NCI-H2029 treated with DMSO at 0.1 percent for 48 hours (cell line): ENCODE measurements at places on chromosomes 11 and 22.

GRCh38 chr22:41229730-41230400 lies 10.9 kb downstream of the CHADL start:
- no peak for DNase-seq

DNA sequence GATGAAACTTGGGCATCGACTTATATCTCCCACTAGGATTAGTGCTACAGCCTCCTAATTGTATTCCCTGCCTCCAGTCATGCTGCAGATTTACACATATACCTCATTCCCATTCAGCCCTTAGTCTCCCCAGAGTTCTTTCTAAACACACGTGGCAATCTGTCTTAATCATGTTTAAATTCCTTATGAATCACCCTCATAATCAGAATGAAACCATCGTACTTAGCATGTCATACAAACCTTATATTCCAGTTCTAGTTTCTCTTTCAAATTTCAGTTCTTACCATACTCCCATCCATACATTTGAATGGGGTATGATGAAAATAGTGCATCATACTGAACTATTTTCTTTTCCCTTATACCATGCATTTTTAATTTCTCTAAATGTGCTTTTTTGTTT lies 6.0 kb upstream of the OR10A2 start:
- no peak for DNase-seq

- DNase-seq: no peak
Observed at GRCh38 chr11:75245356-75246005, 4.9 kb downstream of the TPBGL start.

GRCh38 chr22:26127556-26127955 lies 41.7 kb upstream of the SEZ6L start:
- no peak for DNase-seq

- DNase-seq: no peak
Observed at GRCh38 chr11:70779433-70780245, 381.3 kb downstream of the CTTN start.

- no peak for DNase-seq
Observed at GRCh38 chr11:114181195-114181594, 115.0 kb upstream of the NNMT start.

GRCh38 chr22:17647991-17648390 lies 9.4 kb downstream of the BCL2L13 start:
- no peak for DNase-seq

DNA sequence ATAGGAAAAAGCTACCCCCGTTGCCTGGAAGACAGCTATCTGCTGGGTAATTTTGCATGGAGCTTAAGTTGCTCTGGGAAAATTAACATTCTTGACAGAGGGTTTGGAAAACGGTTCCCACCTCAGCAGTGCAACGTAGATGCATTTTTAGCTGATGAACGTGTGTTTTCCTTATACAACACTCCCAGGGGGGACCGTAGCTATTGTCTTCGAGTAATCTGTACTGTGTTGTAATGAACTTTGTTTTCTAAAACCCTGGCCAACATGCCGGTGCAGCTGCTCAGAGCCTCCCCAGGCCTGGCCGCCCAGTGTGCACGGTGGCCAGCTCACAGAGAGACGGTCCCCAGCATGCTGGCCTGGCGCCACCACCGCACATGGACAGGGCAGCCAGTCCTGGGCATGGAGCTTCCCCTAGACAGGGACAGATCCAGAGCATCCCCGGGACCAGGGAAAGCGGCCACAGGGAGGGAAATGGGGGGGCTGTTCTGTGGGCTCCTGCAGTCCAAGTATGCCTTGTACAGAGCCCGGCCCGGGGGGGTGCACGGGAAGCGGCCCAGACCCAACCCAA lies 2.2 kb downstream of the TNNT3 start:
- no peak for DNase-seq

DNA sequence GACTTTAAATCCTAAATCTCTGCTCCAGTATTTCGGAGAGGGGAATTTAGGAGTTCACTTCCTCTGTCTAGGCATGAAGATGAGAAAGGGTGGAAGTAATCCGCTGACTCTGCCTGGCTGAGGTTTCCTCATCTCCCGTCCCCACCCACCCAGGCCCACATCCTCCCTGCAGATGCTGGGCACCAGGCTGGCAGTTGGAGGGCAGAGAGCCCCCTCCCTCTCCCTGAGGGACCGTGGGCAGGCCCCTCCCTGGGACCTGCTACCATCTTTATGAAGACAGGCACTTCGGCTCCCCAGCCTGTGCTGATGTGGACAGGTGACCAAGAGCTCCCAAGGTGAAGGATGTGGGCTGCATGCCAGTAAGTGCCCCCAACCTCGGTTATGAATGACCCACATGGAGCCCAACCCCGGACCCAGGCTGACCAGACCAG lies 6.7 kb downstream of the CASTOR1 start:
- DNase-seq: no peak

DNA sequence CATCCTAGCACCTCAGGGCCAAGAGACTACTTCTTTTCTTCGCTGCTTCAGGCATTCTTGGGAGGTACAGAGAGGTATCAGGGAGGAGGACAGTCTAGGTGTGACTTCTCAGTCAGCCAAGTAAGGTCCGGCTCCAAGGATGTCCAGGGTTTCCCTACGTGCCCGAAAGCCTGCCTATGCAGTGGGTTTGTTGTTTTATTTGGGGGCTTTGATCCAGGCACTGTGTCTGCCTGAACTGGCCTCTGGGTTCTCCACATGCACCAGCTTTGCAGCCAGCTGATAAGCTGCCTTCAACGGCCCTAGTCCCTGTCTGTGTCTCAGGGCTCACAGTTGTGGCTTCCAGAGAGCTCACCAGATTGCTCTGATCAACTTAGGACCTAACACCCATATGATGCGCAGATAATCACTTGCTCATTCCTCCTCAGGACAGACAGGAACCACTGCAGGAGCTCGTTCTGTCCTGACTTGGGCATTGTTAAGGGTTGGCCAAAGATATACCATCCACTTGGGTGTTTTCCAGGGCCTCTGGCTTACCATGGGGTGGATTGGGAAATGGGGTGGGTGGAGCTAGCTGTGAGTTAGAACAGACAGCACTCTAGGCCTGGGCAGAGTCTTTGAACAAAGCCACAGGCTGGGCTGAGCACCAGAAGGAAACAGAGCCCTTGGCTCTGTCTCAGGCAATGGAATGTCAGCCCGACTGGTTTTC lies 45.5 kb upstream of the CRYBB3 start:
- peak; percentile 29 for DNase-seq

DNA sequence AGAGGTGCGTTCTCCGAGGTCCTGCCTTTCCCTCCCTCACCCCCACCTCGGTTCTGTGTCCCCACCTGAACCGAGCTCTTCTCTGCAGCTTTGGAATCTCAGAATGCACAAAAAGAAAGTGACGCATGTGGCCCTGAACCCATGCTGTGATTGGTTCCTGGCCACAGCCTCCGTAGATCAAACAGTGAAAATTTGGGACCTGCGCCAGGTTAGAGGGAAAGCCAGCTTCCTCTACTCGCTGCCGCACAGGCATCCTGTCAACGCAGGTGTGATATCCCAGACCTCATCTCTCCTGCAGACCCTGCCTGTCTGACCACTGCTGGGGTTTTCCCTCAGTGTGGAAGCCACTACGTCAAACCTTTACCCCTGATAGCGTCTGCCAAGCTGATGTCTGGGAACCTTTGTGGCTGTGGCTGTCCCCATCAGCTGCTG lies 13.9 kb downstream of the ACP2 start:
- DNase-seq: peak; percentile 62

- no peak for DNase-seq
Observed at GRCh38 chr11:94283678-94284077, 20.7 kb upstream of the IZUMO1R start.

DNA sequence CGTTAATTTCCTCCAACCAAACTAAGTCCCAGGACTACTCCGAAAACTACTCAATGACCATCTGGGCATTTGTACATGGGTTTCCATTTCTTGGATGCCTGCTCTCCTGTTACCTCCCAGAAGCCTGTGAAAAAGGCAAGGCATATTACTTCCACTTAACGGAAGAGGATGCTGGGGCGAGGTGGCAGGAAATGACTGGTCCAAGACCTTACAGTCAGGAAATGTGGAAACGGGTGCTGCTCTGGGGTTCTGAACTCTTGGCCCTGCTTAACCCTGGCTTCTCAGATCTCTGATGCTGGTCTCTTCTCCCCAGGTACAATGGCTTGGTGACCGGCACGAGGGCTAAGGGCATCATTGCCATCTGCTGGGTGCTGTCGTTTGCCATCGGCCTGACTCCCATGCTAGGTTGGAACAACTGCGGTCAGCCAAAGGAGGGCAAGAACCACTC lies 12.9 kb downstream of the ADORA2A start:
- no peak for DNase-seq

DNA sequence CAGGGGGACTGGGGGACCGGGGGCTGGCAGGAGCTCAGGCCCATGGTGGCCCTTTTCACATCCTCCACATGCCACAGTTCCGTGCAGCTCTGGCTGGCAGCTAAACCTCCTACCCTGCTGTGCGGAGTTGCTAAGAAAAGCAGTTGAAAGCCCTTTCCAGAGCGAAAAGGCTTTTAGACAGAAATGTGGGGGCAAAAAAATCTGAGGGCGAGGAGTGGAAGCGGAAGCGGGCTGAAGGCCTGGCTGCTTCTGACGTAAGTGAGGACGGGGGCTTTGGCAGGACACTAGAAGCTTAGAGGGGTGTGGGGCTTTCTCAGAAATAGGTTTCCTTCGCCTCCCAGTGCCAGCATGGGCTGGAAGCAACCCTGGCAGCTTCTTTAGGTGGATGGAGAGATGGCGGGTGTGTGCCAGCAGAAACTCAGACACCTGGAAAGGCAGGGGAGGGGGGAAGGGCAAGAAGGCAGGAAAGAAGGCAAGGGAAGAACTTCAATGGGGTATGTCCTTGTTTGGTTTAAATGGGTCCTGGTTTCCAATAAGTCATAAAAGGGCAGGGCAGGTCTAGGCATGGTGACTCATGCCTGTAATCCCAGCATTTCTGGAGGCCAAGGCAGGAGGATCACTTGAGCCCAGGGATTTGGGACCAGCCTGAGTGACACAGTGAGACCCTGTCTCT lies 11.2 kb upstream of the DGKZ start:
- no peak for DNase-seq

DNA sequence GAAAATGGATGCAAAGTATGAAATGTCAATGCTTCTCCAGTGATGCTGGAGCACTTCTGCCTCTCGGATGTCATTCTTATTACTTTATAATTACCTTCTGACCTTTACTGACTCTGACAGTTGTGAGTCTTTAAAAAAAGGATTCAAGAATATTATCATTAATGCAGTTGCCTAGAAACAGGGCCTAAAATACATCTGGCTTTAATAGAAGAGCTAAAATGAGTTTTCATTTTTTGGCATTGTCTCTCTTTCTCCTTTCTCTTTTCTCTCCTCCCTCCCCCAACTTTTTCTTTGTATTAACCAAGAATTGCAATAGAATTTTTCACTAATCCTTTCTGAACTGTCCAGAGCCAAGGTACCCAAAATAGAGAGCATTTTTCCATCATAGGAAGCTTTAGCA lies 45.9 kb downstream of the FDX1 start:
- no peak for DNase-seq

GRCh38 chr11:35030716-35031213 lies 108.2 kb upstream of the CD44 start:
- no peak for DNase-seq

GRCh38 chr11:15774388-15774939 lies 581.9 kb downstream of the SOX6 start:
- no peak for DNase-seq

- no peak for DNase-seq
Observed at GRCh38 chr11:125036933-125037332, 26.2 kb upstream of the SLC37A2 start.

- DNase-seq: no peak
Observed at GRCh38 chr22:19819208-19819910, 35.3 kb downstream of the GNB1L start.

- DNase-seq: no peak
Observed at GRCh38 chr11:99937330-99937729, 749.8 kb upstream of the ARHGAP42 start.

GRCh38 chr11:112958670-112959069 lies 2.5 kb upstream of the NCAM1 start:
- no peak for DNase-seq

DNA sequence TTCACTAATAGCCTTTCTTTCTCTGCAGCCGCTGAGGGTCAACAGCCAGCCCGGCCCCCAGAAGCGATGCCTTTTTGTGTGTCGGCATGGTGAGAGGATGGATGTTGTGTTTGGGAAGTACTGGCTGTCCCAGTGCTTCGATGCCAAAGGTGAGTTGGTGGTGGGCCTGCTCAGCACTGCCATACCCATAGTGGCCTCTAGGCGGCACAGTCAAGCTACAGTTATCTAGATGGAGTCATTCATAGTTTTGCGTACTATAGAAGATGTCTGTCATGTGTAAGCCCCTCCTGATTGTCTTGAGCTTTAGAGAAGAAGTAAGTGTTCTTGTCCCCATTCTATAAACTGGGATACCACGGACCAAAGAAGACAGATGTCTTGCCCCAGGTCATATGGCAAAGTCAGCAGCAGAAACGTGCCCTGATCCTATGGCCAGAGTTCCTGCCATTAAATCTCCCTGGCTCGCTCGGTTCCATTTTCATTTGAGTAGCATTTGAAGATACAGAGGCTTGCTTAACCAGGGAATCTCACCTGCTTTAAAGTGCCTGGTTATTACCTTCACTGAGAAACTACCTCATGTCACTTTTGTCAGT lies 42.1 kb upstream of the CRTAM start:
- peak; percentile 10 for DNase-seq

DNA sequence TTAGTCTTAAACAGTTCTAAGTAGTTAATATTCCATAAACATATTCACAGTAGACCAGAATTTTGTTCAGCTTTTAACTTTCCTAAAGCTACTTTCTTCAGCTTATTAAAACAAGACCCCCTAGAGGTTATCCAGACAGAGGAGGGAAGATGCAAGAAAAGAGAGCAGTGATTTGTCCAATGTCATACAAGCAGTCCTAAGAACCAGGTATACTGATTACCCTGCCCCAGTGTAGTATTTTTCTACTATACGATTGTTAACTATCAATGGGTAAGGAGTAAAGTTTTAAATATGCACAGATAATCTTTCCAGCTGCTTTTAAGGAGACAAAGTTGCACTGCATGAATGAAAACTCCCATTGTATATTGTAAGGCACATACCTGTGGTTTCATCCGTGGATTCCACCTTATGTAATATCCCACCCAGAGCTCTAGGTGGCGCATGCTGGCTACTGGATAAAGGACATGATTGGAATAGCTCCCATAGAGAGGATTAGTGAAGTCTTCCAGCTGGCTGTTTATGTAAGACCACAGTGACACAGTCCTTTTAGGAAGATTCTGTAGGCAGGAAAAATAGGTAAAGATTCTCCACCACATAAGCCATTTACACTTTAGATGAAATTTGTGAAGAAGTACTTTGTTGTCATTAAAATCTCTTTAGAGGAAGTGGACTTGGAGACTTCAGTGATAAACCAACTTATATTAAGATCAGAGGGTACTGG lies 45.6 kb downstream of the CEP57 start:
- DNase-seq: peak; percentile 73

- DNase-seq: no peak
Observed at GRCh38 chr11:117950301-117950700, 21.1 kb upstream of the TMPRSS13 start.
